Activated CD4-positive, alpha-beta T cell treated with anti-CD3 and anti-CD28 coated beads, Interleukin-2, amount 50 U/mL, for 1 hour (primary cell): ENCODE measurements at places on chromosomes 3 and 15.

GRCh38 chr3:95476534-95476933 is 1337.9 kb upstream of the EPHA6 start:
- DNase-seq, result no peak

DNA sequence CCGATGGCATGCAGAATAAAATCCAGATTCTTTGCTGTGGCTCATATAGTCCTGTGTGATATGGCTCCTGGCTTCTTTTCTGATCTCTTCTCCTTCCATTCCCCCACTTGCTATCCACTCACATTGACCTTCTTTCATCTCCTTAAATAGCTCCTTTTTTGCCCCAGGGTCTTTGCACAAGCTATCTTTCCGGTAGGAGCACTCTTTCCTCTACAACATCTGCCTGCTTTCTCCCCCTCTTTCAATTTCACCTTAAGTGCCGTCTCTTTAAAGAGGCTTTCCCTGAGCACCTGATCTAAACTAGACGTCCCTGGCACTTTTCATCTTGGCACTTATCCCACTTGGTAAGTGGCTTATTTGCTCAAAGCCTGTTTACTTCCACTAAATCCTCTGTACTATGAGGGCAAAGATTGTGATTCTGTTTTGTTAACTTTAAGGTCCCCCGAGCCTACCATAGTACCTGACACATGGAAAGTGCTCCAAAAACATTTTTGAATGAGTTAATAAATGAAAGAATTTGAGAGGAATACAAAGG is 323.3 kb upstream of the TLE3 start:
- no peak for DNase-seq

DNA sequence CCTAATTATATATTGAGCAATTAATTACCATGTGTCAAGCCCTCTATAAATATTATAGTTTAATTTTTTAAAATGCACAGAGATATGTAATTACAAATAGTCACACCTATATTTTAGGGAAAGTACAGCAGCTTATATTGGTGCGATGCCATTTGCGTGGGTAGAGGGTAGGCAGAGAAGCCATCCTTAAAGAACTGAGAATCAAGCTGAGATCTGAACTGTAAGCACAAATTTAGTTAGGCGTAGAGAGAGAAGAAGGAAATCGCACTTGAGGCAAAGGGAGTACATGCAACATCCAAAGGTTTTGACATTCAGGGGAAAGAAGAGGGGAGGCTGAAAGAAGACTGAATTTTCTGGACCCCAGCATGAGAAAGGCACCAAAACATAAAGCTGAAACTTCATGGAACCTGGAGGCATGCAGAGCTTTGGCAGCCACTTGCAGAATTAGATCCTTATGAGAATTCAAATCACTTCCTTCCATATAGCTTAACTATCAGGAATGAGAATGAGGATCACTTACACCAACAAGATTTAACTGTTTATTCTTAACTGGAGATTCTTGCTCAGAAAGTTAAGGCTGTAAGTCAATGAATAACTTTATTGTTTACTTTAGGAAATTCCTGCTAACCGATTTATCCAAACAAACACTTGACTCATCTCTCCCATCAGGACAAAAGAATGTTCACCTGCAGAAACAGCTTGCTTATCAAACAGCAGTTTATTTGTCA is 114.3 kb downstream of the TGFBR2 start:
- DNase-seq, result no peak

- no peak for DNase-seq
Observed at GRCh38 chr3:149967086-149967685, 3.5 kb downstream of the PFN2 start.

GRCh38 chr3:195932418-195933043 is 24.2 kb upstream of the TNK2 start:
- no peak for DNase-seq

GRCh38 chr3:127124120-127124519 is 68.8 kb upstream of the PRR23E start:
- DNase-seq, result no peak

DNA sequence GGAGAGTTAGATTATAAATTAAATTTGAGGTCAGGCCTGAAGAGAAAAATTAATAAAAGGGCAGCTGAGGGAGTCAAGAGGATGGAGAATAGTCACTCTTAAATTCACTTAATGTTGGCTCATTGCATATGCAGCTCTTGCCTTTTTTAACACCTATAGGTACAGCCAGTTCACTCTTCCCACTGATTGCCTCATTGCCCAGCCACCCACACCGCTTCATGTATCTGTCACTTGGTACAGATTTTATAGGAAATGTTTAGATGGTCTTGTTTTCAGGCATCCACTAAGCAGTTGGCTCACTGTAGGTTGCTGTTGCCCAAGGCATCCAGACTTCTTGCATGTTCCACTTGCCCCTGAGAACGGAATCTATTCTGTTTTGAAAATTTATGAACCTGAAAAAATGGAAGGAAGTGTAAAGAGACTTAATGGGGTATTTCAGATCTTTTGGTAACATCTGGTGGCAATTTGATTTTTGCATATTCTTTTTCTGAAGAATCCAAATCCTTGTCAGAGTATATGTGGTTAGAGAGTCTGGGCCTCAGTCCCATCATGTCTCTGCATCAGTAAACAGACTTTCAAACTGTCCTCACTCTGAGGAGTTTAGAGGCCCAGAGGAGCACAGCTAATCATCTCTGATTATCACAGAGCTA is 151.9 kb downstream of the RBPMS2 start:
- DNase-seq, result no peak

- DNase-seq, result no peak
Observed at GRCh38 chr15:45338417-45338816, 39.9 kb downstream of the GATM start.

GRCh38 chr15:25022233-25022632 is 67.4 kb downstream of the SNRPN start:
- DNase-seq, result no peak

- DNase-seq, result no peak
Observed at GRCh38 chr15:84586696-84587095, 14.1 kb upstream of the ZSCAN2 start.

DNA sequence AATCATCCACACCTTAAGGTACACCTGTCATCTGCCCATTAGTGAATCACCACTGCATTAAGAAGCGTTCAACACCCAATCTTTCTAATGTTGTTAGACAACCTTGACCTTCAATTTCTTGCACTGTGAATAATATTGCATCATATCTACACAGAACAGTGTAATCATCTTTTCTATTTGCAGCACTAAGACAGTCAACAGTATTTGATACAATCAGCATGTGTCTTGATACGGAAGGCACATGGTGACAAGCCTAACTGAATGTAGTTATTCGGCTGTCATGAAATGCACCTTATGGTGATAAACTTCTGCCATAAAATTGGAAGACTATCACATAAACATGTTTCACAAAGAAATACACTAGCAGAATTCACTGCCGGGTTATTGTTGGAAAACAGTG is 253.9 kb upstream of the THRB start:
- DNase-seq, result no peak

DNA sequence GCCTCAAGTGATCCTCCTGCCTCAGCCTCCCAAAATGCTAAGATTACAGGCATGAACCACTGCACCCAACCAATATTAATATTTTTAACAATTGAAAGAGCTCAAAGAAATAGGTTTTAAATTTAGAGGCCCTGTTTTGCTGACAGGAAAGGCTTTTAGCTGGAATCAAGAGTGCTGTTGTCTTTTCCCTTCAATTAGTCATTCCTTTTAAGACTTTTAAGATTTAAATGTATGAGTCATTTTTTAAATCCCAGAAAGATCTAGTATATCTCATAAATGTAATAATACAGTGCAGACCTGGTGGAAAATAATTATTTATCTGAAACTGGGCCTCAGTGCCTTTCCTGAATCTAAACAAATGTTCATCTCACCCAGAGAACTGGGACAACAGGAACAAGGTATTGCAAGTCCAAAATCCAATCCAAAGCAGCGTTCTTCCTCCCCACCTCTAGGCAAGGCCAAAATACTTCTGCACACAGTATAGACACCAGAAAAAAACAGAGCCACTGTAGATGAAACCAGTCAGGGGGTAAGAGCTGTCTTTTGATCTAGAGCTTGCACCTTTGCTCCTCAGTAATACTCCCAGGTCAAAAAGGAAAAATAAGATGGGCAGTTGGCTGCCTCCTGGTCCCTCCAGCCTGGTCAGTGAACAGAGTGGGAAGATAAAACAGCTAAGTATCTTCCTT is 14.4 kb downstream of the AGTR1 start:
- DNase-seq, result no peak

DNA sequence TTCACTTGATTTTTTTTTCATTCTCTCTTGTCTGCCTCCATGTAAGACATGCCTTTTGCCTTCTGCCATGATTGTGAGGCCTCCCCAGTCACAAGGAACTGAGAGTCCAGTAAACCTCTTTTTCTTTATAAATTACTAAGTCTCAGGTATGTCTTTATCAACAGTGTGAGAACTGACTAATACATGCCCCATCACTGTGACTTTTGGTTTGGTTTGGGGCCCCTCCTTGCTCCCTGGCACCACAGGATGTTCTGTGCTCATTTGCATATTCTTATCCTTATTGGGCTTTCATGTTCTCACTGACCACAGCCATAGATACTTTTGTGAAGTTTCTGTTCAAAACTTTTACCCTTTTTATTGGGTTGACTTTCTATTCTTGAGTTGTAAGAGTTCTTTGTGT is 3.8 kb upstream of the PRR20G start:
- no peak for DNase-seq

DNA sequence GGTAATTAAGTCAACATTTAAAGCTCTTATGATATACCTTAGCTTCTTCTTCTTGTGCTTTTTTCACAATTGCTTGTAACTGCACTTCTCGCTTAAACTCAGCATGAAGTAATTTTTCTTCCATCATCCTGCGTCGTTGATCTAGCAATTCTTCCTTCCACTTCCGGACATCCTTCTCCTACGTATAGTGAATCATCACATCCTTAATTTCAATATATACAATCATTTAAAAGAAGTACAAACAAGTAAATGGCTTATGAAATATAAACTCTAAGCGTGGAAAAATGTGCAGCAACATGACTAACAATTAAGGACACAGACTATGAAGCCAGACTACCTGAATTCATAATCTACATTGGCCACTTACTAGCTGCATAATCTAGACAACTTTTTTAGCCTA is 151.4 kb downstream of the SCAPER start:
- no peak for DNase-seq

GRCh38 chr3:52907497-52907896 is 10.1 kb upstream of the STIMATE start:
- DNase-seq, result no peak

GRCh38 chr3:189108067-189108466 is 63.7 kb upstream of the TPRG1 start:
- no peak for DNase-seq

GRCh38 chr3:11558002-11558401 is 85.7 kb downstream of the VGLL4 start:
- DNase-seq, result no peak

GRCh38 chr3:45659661-45660566 is 29.3 kb upstream of the SACM1L start:
- DNase-seq, result peak; percentile 32

- no peak for DNase-seq
Observed at GRCh38 chr3:68062926-68063325, 408.5 kb upstream of the SUCLG2 start.

DNA sequence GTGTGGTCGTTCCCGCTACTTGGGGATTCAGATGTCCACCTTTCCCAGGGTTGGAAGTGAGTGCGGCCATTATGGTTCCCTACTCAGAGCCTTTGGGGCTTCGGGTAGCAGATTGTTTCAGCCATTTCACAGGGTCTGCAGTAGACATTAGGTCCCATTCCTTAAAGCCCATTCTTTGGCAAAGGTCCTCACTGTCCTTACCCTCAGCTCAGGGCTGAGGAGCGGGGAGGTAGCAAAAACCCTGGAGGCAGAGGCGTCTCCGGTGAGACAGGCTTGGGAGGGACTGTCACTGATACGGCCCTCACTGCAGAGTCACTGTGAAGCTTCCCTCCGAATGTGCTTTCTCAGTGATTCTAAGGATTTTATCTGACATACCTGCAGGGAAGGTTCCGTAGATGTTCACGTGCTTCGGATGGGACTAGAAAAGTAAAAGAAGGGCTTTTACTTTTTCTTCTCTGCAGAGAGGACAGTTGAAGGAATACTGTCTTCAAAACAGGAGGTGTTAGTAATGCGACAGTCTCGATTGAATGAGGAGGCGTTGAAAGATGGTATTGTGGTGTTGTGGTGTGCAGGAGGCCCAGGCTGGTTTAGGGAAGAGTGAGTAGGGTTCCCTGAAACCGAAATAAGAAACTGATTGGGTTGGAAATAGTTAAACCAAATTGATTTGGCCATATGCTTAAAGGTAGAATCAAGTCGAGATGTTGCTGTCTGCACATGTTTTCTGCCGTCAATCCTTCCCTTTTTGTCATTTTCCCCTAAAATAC is 630 bp downstream of the ATP6V1A start:
- peak; percentile 6 for DNase-seq

- DNase-seq, result no peak
Observed at GRCh38 chr15:85100186-85100937, 118.7 kb downstream of the PDE8A start.

GRCh38 chr3:168284728-168285127 is 189.0 kb upstream of the GOLIM4 start:
- DNase-seq, result no peak

DNA sequence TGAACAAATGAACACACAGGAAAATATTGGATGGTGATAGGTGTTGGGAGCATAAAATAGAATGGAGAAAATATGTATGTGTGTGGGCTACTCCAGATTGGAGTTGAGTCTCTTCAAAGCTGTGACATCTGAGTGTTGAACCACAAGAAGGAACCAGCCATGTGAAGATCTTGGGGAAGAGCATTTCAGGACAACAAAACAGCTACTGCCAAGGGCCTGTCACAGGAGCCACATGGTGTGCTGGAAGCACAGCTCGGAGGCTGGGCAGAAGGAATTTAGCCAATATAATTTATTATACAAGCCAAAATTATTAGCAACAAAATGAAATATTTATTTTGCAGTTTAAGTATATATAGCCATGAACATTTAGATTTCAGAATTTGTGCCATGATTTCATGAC is 108.3 kb upstream of the FGF7 start:
- DNase-seq, result no peak

- no peak for DNase-seq
Observed at GRCh38 chr3:47280519-47280918, 2.1 kb downstream of the KIF9 start.

DNA sequence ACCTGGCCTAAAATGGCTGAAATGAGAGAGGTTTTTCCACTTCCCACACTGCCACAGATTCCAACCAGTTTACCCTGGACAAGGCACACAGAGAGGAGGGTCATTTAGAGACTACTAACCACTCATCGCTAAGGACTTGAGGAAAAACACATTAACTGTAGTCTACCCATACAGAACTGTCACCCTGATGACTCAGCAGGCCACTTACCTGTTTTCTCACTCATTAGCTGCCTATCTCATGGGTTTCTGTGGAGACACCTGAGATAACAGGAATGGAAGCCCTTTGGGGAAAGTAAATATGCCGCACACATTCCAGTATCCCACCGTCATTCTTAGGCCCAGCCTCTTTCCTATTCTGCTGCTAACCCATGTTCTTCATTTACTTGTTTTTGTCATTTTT is 50.0 kb downstream of the ABCC5 start:
- no peak for DNase-seq
